ENCODE measurements at places on chromosomes 2 and 18.

DNA sequence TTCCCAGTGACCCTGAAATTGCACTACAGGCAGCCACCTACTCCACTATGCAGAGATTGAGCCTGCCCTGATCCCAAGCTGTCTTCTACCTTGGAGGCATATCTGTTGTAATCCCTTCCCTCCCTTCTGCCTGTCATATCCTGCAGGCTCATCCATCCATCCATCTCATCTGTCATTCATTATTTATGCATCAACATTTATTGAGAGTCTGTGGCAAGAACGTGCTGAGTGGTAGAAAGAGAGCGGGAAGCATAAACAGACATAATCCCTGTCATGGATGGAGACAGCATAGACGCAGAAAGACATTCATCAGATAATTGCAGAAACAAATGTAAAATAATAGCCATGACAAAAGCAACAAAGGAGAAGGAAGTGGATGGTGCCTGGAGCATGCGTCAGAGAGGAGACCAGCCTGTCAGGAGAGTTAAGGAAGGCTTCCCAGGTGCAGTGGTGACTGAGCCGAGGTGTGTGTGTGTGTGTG, 110.7 kb upstream of the STPG4 start:
- DNase-seq = no peak

DNA sequence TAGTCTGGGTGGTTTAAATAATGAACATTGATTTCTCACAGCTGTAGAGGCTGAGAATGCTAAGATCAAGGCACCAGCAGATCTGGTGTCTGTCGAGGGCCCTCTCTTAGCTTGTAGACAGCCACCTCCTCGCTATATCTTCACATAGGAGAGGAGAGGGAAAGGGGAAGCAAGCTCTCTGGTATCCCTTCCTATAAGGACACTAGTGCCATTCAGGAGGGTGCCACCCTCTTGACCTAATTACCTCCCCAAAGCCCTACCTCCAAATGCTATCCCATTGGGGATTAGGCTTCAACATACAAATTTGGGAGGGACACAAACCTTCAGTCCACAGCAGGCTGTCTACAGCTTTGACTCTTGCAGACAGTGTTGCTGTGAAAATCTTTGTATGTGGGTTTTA, 76.7 kb downstream of the BOLA3 start:
- no peak for DNase-seq

GRCh38 chr2:201883606-201884369, 77.5 kb downstream of the CDK15 start:
- no peak for DNase-seq

DNA sequence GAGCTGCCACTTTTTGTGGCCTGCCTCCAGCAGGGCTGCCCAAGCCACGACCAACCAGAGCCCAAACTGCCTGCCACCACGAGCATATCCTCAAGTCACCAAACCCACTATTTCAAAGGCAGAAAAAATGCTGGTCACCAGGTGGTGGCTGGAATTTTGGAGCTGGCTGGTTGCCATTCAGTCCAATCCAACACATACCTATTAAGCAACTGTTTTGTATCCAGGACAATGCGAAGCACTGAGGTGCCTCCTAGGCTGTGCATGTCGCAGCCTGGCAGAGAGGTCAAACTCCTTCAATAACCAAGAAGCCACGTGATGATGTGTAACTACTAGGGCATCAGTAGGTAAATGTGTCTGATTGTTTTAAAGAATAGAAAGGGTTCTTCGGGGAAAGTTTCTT, 108.3 kb upstream of the PPP1CB start:
- DNase-seq = no peak

GRCh38 chr2:161075701-161076100, 84.5 kb upstream of the TANK start:
- DNase-seq = no peak

GRCh38 chr2:217990791-217991465, 11.9 kb downstream of the TNS1 start:
- no peak for DNase-seq

- DNase-seq = no peak
These were observed 23.6 kb upstream of the TMEFF2 start for GRCh38 chr2:192218377-192218776.

- no peak for DNase-seq
These were observed 75.1 kb downstream of the PLEKHM3 start for GRCh38 chr2:207950063-207950760.

GRCh38 chr2:205686056-205686782, 3.9 kb downstream of the NRP2 start:
- no peak for DNase-seq

DNA sequence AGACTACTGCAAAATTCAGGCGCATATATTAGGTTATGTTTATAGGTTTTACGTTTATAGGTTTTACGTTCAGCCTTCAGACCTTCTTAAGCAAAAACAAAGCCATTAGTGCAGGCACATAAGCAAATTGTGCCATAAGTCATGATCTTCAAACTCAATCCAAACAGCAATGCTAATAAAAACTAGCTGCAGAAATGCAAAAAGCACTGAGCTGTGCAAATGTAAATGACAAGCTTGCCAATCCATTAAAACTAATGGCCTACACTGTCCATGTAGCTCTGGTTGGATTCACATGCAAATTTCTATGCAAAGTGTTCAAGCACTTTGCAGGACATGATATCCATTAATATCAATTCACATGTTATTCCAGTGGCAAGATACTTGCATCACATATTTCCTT, 50.9 kb downstream of the LRPPRC start:
- DNase-seq = no peak

GRCh38 chr2:127155028-127155581, 48.2 kb upstream of the BIN1 start:
- no peak for DNase-seq

GRCh38 chr2:54945391-54946219, 104.6 kb downstream of the RTN4 start:
- DNase-seq = peak; percentile 65

- DNase-seq = peak; percentile 72
These were observed 37.5 kb upstream of the ZBTB7C start for GRCh38 chr18:48446582-48447225.

DNA sequence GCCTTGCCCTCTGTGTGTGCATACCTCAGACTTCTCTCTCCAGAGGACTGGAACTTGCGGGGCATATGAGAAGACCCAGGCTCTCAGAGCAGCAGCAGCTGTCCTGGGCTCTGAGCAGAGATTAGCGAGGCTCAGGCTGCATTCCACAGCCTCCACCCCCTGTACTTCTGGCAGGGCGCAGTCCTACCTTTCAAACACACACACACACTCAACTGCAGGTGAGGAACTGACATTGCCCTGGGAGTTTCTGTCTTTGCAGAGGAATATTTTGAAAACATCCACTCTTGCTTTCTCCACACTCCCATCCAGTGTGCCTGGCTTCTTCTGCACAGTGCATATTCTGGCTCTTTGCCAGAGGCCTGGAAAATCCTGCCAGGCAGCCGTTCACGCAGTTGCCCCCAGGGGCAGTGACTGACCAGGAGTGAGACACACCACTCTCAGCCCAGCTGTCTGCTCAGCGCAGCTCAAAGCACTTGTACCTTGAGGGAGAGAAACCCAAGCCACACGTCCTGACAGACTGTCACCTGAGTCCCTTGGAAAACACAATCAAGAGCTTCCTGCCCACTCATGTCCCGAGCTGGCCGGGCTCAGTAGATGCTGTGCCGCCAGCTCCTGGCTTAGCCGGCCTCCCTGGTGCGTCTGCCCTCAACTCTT, 460.8 kb downstream of the RNF144A start:
- no peak for DNase-seq

- no peak for DNase-seq
These were observed 48.1 kb downstream of the COBLL1 start for GRCh38 chr2:164793529-164793928.

GRCh38 chr2:17710547-17711248, 42.9 kb downstream of the SMC6 start:
- no peak for DNase-seq

DNA sequence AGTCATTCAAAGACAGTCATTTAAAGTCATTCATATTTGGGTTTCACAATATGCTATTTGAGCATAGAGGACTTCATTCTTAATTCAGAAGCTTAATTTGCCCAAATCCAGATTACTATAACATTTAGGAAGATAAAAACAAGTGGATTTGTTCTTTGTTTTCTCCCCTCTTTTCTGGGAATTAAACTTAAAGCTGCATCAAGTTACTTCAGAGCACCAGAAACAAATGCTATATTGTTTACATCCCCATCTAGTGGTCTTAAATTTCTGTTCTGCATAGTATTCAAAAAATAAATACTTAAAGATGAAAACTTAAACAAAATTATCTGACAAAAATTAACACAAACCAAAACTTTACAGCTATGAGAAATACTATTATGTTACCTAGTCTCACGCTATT, 34.7 kb upstream of the MARCHF7 start:
- no peak for DNase-seq

GRCh38 chr2:106570316-106570715, 83.2 kb downstream of the CD8B2 start:
- no peak for DNase-seq

GRCh38 chr2:205796805-205797313, 114.6 kb downstream of the NRP2 start:
- no peak for DNase-seq

- no peak for DNase-seq
These were observed 1491.9 kb upstream of the CELF4 start for GRCh38 chr18:39057423-39058064.

DNA sequence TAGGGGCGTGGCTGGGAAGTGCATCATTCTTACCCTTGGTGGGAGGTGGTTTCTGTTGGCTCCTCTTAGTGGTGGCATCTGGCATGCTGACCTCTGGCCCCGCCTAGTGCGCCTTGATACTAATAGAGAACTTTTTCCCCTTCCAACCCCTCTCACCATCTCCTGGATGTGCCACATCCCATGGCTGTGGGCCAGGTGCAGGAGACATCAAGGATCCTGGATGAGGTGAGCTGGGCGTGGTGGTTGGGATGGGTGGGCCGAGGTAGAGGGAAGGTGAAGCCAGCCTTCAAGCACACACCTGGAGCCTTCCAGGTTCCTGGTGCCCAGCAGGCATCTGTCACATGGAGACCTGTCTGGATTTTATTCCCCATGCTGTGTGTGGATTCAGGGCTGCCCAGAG, 149.2 kb downstream of the DYSF start:
- no peak for DNase-seq

DNA sequence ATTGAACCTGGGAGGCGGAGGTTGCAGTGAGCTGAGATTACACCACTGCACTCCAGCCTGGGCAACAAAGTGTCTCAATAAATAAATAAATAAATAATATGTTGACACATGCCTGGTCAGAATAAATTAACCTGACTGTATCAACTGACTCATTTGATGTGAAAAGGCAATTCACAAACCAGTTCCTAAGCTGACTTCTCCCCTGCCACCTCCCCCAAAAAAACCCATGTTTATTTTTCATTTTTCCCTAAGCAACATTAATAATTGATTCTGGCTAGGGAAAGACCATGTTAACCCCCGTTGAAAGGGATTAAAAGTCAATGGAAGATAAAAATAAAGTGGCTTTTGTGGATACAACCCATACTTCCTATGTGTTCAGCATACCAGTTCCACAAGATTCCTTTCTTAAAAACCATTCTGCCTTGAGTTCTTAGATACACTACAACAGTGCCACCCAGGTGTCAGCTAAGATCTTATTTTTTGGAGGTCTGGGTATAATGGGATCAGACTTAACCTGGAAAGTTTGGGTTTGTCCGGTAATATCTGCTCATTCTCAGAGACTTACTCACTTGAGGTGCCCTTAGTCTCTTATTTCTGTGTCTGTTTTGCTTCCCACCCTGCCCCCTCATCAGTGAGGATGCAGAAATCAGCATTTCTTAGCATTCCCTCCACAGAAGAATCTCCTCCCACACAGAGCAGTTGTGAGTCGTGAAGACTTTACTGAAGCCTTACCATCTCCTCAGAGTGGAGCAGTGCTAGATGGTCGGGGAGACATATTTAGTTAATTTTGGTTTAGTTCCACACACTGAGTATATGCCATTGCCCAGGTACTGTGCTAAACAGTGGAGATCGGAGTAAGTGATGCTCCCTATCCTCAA, 10.1 kb upstream of the MCFD2 start:
- no peak for DNase-seq

DNA sequence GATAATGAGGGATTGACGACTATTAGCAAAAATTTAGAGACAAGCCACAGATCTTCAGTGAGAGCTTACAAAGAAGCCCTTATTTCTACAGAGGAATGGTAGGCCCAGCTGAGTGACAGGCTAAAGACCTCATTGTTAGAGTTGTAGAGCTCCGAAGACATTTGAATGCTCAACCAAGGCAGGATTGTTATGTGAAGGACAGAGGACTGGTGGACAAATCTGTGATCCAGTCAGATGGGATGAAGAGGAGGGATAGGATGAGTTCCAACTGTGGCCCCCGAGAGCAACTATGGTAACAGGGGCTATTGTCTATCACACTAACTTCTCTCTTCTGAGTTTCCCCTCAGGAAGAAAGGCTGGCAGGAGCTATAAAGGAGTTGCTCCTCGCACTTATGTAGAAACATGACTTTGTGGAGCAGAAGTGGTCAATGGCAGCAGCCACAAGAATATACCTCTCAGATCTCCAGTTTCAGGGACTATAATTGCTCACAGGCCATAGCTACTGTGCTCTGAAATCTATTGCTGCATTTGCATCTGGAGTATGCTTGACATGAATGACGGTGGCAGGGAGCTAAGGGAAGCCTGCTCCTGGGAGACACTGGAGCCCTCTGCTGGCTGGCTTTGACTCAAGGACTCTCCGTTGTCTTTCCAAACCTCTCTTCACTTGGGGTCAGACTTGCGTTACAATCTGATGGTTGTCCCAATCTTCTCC, 50.3 kb upstream of the GREB1L start:
- DNase-seq = peak; percentile 44

DNA sequence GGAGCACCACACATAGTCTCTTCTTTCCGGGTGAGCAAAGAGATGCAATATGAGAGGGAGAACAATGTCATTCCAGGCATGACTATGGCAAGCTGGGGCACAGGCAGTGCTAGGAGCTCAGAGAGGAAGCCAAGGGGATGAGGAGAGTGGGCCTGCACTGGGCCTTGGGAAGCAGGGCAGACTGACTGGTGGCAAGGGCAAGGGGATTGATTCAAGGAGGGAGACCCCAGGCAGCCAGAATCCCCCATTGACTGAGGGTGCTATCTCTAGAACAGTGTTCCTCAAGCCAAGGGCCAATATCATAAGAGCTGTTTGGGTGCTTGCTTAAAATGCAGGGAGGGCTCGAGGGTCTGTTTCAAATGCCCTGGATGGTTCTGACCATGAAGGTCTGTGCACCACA, 36.1 kb downstream of the MARCO start:
- no peak for DNase-seq

GRCh38 chr2:236633219-236633570, 63.6 kb downstream of the ACKR3 start:
- DNase-seq = no peak

- DNase-seq = no peak
These were observed 226.5 kb downstream of the SEPTIN10 start for GRCh38 chr2:109387221-109387735.

DNA sequence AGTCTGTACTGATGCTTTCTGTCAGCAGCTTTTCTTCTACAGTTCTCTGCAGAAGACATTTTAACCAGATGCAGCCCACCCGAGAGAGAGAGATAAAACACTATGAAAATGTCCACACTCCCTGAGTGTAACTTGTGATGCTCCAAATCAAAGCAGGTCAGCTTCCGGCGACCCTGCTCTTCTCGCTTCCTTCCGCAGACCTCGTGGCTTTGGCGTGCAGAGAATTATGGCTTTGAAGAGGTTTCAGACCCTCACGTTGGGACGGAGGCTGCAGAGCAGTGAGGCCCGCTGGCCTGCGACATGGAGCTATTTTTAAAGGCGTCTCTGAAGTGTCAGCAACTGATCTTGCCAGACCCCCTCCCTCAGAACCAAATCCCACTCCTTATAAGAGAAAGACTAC, 41.8 kb downstream of the TMEM163 start:
- no peak for DNase-seq

GRCh38 chr2:235951982-235952381, 216.2 kb downstream of the GBX2 start:
- DNase-seq = no peak

- no peak for DNase-seq
These were observed 87.2 kb downstream of the NRP2 start for GRCh38 chr2:205769495-205769850.
